ENCODE measurements at places on chromosomes 1 and 21. TPM values are rescaled to one million over a fixed set of nuclear protein-coding genes. Genes with fewer than 3 reads are reported as not detected.

DNA sequence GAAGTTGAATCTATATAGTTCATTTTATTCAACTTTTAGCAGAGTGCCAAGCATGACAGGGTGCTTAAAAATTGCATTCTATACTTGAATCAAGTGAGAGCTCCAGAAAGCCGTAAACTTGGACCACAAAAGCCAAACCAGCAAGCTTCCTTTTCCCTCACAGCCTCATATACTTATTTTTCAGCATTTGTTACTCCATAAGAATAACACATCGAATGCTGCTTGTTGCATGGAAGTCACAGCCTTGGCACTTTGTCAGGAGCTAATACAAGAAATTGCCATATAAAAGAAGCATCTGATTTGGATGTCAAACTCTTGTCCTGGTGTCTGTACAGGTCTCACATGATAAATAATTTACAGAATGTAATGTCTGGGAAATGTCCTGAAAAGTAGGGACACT is 87.4 kb downstream of the PLXNA2 start:
- DNase-seq: no peak

- DNase-seq: no peak
Observed at GRCh38 chr1:233919786-233920185, 15.3 kb downstream of the SLC35F3 start.

NECTIN4 gene
- total RNA-seq: 0.12 TPM

EVA1C gene
- total RNA-seq: 7.6 TPM

OR2L13 gene
- total RNA-seq: not detected
